GM23338 (cell line): ENCODE measurements at places on chromosomes 5 and 9. TPM values are rescaled to one million over a fixed set of nuclear protein-coding genes. Genes with fewer than 3 reads are reported as not detected.
A peak's percentile ranks its signal among the peaks of the same experiment; 100 is the strongest.

RAB3C gene
- 11.7 and 15.0 TPM in 2 replicates for total RNA-seq

SMIM15 gene
- total RNA-seq: 33.4 and 45.7 TPM in 2 replicates

CCDC152 gene
- 13.9 and 16.2 TPM in 2 replicates for total RNA-seq

LRRTM2 gene
- total RNA-seq: not detected in 2 replicates

C5orf58 gene
- 1.0 TPM in 1 of 2 replicates, not detected in the other for total RNA-seq

KLHL3 gene
- 10.8 and 11.7 TPM in 2 replicates for total RNA-seq

- no peaks in the 10 kb centered on the region for H3K36me3 ChIP-seq
- H3K4me3 ChIP-seq: no peak overlapping the region
- H3K4me1 ChIP-seq: no peaks in the 10 kb centered on the region
- peak; percentile 8 for DNase-seq
These were observed 304.6 kb downstream of the ACTL7B start for GRCh38 chr9:108551030-108551841.

- H3K4me1 ChIP-seq: peaks cover 14% of the 10 kb centered on the region
- H3K4me3 ChIP-seq: peak overlapping the region; percentile 82
- peak overlapping the region; percentile 96 for H3K27ac ChIP-seq
- H3K27me3 ChIP-seq: peaks cover 10% of the 10 kb centered on the region
- DNase-seq: peak; percentile 53
- no peaks in the 10 kb centered on the region for H3K36me3 ChIP-seq
These were observed 765 bp downstream of the MARCHF6 start for GRCh38 chr5:10354048-10354872.

GRCh38 chr9:128552744-128553440, 505 bp downstream of the SPTAN1 start:
- peak overlapping the region; percentile 84 for H3K4me3 ChIP-seq
- no peaks in the 10 kb centered on the region; the same call in 1 of the 2 replicates for H3K36me3 ChIP-seq
- peaks cover 12% of the 10 kb centered on the region; the same call in 1 of the 2 replicates for H3K27me3 ChIP-seq
- peaks cover 49% of the 10 kb centered on the region for H3K4me1 ChIP-seq
- DNase-seq: peak; percentile 61

DNA sequence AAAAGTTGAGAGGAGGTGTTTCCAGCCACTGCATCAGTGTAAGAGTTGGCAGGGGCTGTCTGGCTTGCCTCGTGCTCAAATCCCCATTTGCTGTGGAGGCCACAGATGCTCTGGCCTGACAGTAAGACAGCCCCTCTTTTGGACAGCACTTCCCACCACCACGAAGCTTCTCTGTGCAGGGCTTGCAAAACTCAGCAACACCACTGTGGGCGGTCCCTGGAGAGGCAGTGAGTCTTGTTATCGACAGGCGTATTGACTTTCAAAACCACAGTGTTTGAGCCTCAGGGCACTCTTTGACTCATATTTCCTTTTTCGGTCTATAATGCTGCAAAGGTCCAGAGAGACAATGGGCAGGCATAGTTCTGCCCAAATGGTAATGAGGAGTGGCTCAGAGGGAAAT, 539.5 kb downstream of the EBF1 start:
- no peaks in the 10 kb centered on the region for H3K36me3 ChIP-seq
- no peak for DNase-seq
- no peak overlapping the region for H3K27ac ChIP-seq
- H3K4me3 ChIP-seq: no peak overlapping the region
- no peaks in the 10 kb centered on the region for H3K4me1 ChIP-seq
- no peaks in the 10 kb centered on the region for H3K27me3 ChIP-seq

DNA sequence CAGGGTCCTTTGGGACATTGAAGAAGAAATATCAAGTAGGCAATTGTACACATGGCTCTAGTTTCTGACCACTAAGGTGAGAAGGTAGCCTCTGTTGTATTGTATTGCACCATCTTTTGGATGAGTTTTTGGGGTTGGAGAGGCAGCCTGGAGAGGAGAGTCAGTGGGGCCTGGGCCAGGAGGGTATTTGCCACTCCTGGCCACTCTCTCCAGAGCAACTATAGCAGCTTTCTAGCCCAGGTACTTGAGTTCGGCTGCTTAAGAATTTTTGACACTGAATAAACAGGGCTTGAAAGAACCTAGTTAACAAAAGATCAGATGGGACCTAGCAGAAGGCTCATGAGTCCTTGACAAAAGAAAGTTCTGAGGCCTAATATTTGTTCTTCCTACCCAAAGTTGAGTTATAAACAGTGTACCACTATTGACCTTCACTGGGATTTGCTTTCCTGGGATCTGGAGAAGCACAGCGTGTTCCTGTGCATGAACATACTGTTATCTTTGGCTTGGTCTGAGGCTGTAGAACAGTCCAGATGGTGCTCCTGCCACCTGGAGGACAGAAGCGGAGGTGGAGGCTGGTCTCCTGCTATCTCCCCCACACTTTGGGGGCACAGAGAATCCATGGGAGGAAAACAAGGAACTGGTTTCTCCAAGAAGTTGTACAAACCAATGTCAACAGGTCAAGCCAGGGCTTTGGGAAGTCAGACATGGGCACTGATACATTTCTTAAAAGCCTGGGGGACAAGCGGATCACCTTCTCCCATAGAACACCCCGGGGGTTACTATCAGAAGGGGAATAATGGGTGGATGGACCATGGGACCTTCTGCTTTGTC, 110.4 kb upstream of the LIFR start:
- H3K27me3 ChIP-seq: no peaks in the 10 kb centered on the region
- H3K4me3 ChIP-seq: no peak overlapping the region
- no peak overlapping the region for H3K27ac ChIP-seq
- no peaks in the 10 kb centered on the region for H3K4me1 ChIP-seq

DNA sequence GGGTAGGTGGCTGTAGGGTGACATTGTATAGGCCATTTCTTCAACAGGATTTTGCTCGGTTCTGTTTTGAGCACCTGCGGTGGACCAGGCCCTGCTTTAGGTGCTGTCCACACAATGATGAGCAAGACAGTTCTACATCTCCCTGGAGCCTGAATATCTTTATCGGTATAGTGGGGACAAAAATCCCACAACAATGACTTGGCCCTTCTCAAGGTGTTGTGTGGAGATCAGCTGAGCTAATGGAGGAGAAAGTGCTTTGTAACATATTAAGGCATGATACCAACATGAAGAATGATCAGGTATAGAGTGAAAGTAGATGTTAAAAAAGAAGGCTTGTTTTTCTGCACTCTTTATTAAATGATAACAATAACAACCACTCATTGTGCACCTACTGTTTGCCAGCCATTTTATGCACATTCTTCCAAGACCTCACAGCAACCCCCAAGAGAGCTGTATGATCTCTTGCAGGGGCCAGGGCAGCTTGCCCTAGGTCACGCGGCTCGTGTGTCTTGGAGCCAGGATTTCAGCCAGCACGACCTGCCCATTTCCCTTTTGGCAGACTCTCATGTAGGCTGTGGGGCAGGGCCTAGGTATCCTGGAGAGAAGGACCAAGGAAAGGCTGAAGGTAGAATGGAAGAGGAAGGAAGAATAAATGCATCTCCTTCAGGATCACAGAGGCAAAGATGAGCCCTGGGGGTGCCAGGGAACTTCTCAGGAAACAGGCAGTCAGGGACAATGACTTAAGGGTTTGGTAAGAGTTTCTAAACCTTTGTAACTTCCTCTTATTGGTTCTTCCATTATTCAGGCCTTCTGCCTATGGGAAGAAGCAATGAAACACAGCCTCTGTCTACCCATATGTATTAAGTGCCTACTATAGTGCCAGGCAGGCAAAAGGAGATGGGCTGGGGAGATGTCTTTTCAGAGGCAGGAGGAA, 50.0 kb upstream of the PPARGC1B start:
- no peaks in the 10 kb centered on the region for H3K36me3 ChIP-seq
- no peak for DNase-seq
- no peaks in the 10 kb centered on the region for H3K27me3 ChIP-seq
- no peaks in the 10 kb centered on the region for H3K4me1 ChIP-seq
- H3K27ac ChIP-seq: no peak overlapping the region

GRCh38 chr5:65263321-65263720, 218.4 kb downstream of the ADAMTS6 start:
- no peak for DNase-seq
- peaks cover 52% of the 10 kb centered on the region for H3K4me1 ChIP-seq
- no peaks in the 10 kb centered on the region for H3K36me3 ChIP-seq

DNA sequence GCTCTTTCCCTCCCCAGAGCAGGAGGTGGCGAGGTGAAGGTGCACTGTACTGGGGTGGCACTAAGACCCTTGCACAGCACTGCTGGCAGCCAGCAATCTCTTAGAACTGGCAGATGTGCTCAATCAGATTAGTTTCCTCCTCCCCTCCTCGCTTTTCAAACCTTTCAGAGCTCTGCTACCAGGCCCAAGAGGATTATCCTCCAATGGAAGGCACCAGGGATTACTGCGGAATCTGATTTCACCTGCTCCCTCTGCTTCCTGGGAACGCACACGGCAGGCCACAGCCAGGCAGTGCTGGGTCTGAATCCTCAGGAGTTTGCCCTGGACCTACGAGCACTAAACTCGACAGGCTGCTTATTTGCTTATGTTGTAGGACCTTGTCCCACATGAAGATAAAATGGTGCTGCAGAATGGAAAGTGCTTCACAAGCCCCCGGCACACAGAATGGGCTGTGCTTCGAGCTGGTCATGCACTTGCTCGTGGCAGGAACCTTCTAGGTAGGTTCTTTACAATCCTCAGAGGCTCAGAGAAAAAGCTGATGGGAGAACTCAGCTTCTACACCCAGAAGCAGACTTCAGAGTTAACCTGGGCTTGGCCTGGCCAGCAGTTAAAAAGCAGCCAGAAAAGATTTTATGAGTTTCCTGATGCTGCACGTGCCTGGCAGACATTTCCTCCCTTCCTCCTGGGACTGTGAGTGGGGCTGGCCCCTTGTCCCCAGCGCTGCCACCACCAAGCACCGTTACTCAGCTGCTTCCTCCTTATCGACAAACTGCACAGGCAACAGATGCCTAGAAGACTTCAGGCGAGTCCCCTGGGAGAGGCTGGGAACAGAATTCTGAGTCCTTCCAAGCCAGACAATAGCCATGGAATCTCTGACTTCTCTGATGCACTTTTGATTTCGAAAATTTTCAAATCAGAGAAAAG, 33.1 kb downstream of the FABP6 start:
- H3K4me3 ChIP-seq: no peak overlapping the region
- H3K27ac ChIP-seq: peak overlapping the region; percentile 59; the same call in 1 of the 2 replicates
- no peaks in the 10 kb centered on the region for H3K27me3 ChIP-seq
- DNase-seq: peak; percentile 52
- peaks cover 28% of the 10 kb centered on the region for H3K4me1 ChIP-seq

DNA sequence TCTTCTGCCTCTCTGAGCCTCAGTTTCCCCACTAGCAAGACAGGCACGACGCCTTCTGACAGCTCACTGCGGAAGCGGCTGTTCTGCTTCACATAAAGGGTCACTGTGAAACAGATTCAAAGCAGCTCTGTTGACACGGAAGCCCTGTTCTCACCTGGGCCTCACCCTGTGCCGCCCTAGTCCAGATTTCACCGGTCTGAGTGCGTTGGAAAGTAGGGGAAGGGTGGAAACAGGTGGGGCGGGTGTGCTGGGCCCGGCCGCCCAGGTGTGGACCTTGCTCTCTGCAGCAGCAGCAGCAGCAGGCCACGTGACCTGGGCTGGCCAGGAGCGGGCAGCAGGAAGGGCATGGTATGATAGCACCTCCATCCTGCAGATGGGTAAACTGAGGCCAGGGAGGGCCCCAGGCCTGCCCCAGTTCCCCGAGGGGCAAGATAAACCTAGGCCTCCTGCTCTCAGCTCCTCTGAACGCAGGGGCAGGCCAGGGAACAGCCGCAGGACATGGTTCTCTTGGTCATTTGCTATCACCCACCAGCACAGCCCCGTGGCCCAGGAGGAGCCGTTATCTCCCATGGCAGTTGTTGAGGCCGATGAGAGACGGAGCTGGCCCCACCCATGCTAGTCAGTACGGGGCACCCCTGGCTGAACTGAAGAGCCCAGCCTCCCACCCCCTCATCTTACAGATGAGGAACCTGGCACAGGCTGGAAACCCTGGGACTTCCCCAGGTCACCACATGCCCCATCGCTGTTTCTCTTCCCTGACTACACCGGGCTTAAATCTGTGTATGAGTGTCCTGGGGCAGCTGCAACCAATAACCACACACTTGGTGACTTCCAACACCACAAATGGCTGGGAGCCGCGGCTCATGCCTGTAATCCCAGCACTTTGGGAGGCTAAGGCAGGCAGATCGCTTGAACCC, 12.1 kb downstream of the PTGES2 start:
- H3K36me3 ChIP-seq: no peaks in the 10 kb centered on the region
- no peak overlapping the region for H3K4me3 ChIP-seq
- no peak for DNase-seq
- H3K4me1 ChIP-seq: peaks cover 6% of the 10 kb centered on the region; the same call in 1 of the 2 replicates
- H3K27me3 ChIP-seq: no peaks in the 10 kb centered on the region
- no peak overlapping the region for H3K27ac ChIP-seq

DNA sequence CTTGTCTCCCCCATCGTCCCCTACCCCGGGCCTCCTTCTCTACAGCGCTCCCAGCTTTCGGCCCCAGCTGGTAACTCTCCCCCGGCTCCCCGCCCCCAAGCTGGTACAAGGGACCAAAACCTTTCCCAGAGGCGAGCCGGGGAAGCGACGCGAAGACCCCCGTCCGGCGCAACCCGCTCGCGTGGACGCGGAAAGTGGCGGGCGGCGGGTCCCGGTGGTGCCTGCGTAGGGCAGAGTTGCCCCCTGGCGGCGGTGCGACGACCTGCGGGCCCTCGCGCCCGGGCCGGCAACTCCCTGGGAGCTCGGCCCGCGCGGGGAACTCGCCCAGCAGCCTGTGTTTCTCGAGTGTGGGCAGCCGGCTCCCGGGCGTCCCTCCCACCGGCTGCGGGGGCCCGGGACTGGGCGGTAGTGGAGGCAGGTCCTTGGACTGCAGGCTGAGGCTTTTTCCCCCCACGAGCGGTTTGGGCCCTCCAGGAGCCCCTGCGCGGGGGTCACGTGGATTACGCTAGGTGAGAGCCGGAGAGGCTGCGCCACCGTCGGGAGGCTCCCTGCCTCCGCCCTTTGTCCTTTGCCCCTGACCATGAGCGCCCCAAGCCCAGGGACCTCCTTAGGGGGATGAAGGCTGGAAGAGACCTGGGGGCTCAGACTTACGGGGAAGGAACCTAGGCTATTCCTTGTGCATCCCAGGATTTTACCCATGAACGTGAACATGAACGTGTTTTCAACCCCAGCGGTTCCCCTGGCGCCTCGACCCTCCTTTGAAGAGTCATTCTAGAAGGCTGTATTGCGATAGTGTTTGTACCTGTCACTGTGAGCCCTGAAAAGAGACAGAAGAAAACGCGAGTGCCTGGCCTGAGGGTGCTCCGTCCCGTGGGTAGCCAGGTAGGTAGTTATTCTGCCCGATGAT, 2.9 kb upstream of the FOXD1 start:
- peak; percentile 64 for DNase-seq
- H3K27ac ChIP-seq: no peak overlapping the region
- H3K36me3 ChIP-seq: no peaks in the 10 kb centered on the region

DNA sequence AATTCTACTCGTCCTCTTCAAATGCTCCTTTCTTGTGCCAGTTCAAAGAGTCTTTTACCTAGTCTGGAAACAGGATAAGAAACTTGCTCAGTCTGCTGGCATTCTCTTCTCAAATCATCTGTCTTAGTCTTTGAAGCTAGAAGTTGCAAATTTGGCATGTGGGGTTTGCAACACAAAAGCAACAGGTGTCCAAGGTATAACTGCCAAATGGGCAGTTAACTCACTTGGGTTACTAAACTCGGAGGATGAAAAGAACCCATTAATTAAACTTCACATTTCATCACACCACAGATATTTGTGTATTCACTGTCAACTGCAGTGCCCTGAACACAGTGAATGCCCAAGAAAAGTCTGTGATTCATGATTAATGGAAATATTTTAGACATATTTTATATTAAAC, 108.0 kb upstream of the TARS1 start:
- no peaks in the 10 kb centered on the region for H3K36me3 ChIP-seq
- H3K4me1 ChIP-seq: no peaks in the 10 kb centered on the region

GRCh38 chr9:89002987-89003386, 11.7 kb downstream of the S1PR3 start:
- no peak overlapping the region for H3K4me3 ChIP-seq
- H3K4me1 ChIP-seq: peaks cover 12% of the 10 kb centered on the region
